ENCODE measurements at places on chromosomes 3 and 15.

- DNase-seq = no peak
These were observed 905.6 kb downstream of the NAALADL2 start for GRCh38 chr3:175764722-175765121.

DNA sequence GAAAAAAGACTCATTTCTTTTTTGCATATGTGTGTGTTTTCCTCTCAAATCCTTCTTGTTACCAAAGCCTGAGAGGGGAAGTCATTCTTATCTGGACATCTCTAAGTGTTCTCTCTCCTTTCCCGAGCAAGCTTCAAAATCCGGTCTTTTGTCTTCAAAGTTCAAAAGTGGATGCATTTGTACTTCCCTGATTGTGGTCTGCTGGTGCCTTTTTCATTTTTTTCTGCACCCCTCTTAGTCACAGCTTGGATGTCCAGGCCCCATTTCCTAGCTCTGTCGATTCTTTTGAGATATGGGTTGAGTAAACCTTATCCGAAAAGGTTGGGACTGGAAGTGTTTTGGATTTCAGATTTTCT lies 34.8 kb downstream of the EHD4 start:
- peak; percentile 12 for DNase-seq

- no peak for DNase-seq
These were observed 66.6 kb upstream of the FEZF2 start for GRCh38 chr3:62439978-62440377.

- DNase-seq = no peak
These were observed 24.0 kb upstream of the BSN start for GRCh38 chr3:49530231-49530630.

- DNase-seq = no peak
These were observed 306.7 kb upstream of the ROBO2 start for GRCh38 chr3:76733073-76733759.

DNA sequence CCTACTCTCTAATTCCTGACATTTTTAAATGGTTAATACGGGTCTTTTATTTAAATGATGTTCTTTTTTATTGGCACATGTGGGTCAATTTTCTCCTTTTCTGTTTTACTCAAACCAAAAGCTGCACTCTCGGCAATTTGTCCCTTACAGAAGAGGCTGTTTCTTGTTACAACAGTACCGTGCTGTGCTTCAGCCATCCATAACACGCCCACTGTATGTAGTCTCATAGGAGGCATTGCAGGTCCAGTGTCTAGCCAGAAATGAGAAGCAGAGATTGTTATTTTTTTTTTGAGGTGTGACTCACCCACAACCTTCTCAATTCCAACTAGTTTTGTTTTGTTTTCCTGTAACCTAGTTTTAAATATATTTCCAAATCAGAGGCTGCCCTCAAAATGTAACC lies 164.6 kb downstream of the GMNC start:
- DNase-seq = no peak
